Stimulated activated CD4-positive, alpha-beta T cell treated with anti-CD3 and anti-CD28 coated beads, Interleukin-12 subunit alpha, Interleukin-12 subunit beta, amount 100 ng/mL, for 48 hours (primary cell): ENCODE measurements at places on chromosomes 16 and 17.

GRCh38 chr17:32528825-32529224 lies 42.0 kb downstream of the CDK5R1 start:
- DNase-seq = no peak

DNA sequence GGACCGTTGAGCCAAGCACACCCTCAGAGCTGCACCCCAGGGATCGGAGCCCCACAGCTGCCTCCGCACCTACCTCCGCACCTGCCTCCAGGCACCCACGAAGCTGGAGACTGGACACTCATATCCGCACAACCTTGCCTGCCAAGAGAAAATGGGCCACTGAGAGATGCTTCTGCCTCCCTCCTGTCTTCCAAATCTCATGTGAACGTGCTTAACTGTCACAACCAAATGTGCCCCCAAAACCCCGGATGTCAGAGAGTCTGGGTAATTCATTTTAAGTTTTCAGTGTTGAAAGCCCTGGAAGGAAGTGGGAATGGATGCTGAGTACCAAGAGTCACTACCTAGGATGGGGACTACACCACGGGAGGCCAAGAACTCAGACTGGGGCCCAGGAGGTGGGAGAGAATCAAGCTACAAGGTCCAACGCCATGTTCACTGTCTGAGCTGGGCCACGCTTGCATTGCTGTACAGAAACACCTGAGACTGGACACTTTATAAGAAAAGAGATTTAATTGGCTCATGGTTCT lies 49.5 kb upstream of the MEAK7 start:
- DNase-seq = no peak

GRCh38 chr17:72401883-72402726 lies 281.3 kb downstream of the SOX9 start:
- DNase-seq = no peak

GRCh38 chr17:21167303-21167702 lies 40.5 kb downstream of the DHRS7B start:
- no peak for DNase-seq

DNA sequence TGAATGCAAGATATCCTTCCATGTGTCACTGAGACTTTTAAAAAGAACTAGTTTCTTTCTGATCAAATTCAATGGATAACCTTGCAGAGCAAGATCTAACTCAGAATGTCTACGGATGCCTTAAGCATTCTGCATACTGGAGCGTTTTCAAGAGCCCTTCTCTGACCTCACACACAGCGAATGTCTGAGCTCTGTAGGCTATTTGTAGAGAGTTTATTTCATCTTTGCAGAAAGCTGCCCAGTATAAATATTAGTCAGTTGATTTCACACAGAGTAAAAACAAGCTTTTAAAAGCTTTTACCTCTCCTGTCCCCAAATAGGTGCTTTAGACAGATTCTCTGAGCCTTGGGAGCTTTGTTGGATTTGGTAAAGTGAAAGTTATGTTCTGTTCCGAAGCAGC lies 165.0 kb downstream of the RBFOX1 start:
- DNase-seq = no peak

DNA sequence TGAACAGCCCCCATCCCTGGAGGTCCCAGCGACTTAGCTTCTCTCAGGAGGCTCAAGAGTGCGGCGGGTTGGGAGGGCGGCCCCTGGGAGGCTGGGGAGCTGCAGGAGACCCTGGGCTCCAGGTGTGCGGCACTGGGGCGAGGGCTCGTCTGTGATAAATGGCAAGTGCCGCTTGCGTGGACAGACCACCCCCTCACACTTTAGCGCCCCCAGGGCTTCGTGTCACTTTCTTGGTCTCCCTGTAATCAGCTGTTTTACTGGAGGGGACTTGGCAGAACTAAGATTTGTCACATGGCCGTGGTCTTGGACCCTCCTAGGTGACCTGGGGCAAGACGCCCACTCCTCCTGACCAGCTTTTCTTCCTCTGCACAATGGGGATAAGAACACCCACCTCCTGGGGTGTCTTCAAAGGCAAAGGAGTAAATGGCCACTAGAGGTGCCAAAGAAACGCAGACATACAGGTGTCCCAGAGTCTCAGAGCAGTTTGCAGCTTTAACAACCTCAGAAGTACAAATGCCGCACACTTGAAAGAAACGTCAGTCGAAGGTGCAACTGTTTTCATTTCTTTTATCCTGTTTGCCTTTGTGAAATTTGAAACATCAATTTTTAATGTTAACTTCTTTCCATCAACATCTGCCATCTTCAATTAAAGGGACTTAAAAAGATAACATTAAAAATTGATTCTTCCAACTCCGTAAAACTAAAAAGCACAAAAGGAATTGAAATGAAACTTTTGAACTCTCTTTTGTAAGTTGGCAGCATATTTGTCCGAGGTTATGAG lies 946 bp downstream of the OSGIN1 start:
- DNase-seq = no peak

GRCh38 chr16:77171745-77172635 lies 19.0 kb upstream of the MON1B start:
- DNase-seq = no peak

GRCh38 chr16:89138843-89139520 lies 32.6 kb upstream of the CDH15 start:
- no peak for DNase-seq

DNA sequence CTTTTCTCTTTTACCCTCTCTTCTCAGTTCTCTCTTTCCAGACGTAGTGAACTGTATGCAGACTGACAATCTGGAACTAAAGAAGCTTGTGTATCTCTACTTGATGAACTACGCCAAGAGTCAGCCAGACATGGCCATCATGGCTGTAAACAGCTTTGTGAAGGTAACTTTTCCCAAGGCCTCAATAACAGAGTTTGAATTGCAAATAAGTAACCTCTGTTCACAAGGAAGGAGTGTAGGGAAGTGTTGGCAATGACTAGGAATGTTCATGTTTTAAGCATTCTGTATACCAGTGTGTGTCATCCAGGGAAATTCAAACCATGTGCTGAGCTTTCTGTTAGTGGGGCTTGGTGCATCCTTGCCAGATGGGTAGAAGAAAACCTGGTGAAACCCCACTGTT lies 18.6 kb downstream of the AP2B1 start:
- no peak for DNase-seq

DNA sequence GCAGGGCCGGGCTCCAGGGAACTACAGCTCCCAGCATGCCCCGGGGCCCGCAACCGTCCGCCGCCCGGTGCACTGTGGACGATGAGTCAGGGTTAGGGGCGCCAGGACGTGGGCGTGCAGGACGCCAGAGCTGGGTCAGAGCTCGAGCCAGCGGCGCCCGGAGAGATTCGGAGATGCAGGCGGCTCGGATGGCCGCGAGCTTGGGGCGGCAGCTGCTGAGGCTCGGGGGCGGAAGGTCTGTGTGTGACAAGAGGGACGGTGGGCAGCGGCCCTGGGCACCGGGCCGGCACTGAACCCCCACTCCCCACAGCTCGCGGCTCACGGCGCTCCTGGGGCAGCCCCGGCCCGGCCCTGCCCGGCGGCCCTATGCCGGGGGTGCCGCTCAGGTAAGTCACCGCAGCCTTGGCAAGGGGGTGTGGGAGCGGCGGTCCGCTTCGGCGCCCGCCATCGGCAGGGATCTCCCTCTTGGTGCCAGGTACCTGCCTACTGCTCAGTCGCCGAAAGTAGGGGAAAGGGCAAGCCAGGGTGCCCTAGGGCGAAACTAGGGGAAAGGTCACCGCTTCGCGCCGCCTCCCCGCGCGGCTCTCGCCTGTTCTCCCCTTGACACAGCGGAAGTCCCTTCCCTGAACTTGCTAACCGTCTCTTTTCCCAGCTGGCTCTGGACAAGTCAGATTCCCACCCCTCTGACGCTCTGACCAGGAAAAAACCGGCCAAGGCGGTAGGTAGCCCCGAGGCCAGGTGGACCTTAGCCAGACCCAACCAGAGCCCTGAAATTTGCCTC lies at the start of the genes ACADVL and DLG4:
Gene ACADVL (plus strand): TSS at position 127 of the 781 bp plus-strand sequence. CDS start 47 bp downstream, at position 174.
Gene DLG4 (minus strand): TSS at position 25 of the 781 bp plus-strand sequence.
- peak; percentile 71 for DNase-seq

DNA sequence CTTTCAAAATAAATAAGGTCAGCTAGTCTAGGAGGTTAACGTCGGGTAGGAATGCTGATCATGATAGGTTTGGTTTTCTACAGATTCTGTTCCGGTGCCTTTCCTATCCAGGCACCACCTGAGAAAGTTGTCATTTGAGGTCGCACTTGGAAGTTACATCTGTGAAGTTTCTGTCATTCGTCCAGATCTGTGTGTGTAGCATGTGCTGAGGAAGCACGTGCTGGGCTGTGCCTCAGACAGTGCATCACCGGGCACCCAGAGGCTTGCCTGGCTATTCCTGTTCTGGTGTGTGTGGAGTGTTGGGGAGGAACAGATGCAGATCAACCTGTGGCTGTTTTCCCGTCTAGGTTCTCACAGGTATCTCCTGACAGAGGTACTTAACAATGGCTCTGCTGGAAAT lies 42.6 kb downstream of the DNAJA2 start:
- DNase-seq = no peak

DNA sequence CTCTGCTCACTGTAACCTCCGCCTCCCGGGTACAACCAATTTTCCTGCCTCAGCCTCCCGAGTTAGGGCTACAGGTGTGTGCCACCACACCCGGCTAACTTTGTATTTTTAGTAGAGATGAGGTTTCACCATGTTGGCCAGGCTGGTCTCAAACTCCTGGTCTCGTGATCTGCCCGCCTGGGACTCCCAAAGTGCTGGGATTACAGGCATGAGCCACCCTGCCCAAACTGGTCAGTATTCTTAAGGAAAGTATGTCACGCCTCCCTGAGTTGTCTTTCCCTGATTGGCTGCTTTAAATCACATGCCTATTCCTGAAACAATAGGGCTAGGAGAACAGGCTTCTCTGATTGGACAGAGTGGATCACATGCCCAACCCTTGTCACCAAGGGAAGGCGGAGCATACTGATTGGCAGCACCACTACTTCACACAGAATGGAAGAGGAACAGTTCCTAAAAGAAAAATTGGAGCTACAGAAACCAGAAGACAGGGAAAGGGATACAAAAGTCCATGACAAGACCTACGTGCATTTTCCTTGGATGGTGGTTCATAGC lies 17.6 kb upstream of the CYB5B start:
- DNase-seq = no peak

DNA sequence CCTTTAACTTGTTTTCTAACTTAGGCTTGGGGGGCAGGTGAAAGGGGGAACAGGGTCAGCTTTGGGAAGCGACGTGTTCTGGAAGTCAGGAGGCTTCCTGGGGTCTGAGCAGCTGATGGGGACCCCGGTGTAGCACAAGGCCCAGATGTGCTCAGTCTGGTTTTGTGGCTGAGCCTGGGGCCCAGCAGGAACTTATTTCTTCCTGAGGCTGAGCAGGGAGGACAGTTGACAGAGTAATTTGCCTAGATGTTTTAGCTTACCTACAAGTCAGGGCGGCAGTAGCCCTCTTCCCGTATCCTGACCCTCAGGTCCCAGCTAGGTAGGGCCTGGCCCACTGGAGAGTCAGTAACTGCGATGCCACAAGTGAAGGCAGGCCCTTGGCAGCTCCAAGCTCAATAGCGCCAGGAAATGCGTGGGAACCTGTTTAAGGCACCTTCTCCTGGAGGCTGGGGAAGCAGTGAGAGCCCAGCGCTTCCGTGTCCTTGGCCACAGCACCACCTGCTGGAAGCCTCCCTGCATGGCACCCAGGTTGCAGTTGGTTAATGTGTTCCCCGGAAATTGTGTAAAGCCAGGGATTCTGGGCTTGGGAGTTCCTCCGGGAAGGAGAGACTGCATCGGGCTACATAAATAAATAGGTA lies 5.2 kb downstream of the CCR7 start:
- DNase-seq = peak; percentile 82

DNA sequence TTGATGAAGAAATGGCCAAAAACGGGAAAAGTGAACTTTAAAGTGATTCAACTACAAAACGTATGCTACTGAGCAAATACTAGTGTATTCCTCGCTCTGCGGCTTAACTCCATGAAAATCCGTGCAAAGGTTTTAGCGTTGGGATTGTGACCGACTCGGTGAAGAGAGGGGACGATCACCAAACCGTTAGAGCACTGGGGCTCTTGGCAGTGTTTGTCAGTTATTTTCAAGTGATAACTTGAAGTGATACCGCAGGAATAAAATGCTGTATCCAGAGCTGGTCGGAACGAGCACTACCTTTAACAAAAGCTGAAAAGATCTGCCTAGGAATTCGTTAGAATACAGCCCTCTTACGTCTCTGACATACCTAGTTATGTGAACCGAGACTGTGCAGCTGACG lies 773 bp upstream of the PPM1D start:
- DNase-seq = no peak

DNA sequence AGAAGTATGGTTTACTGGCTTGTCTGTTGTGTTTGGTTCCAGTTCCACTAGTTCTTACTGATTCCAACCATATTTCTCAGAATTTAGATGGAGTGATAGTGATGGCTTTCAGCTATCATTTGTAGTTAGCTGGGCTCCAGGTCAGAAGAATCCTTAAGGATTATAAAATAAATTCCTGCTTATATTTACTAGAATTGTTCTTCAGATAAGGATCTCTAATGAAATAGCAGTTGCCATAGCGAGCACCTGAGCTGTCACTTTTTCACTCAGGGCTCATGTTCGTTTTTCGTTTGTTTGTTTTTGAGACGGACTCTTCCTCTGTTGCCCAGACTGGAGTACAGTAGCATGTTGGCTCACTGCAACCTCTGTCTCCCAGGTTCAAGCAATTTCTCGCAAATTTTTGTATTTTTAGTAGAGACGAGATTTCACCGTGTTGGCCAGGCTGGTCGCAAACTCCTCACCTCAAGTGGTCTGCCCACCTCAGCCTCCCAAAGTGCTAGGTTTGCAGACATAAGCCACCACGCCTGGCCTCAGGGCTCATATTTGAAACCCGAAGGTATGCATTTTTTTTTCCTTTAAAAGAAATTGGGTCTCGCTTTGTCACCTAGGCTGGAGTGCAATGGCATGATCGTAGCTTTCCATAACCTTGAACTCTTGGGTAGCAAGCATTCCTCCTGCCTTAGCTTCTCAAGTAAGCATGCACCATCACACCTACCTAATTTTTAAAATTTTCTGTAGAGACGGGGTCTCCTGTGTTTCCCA lies 42.9 kb downstream of the PAFAH1B1 start:
- no peak for DNase-seq

DNA sequence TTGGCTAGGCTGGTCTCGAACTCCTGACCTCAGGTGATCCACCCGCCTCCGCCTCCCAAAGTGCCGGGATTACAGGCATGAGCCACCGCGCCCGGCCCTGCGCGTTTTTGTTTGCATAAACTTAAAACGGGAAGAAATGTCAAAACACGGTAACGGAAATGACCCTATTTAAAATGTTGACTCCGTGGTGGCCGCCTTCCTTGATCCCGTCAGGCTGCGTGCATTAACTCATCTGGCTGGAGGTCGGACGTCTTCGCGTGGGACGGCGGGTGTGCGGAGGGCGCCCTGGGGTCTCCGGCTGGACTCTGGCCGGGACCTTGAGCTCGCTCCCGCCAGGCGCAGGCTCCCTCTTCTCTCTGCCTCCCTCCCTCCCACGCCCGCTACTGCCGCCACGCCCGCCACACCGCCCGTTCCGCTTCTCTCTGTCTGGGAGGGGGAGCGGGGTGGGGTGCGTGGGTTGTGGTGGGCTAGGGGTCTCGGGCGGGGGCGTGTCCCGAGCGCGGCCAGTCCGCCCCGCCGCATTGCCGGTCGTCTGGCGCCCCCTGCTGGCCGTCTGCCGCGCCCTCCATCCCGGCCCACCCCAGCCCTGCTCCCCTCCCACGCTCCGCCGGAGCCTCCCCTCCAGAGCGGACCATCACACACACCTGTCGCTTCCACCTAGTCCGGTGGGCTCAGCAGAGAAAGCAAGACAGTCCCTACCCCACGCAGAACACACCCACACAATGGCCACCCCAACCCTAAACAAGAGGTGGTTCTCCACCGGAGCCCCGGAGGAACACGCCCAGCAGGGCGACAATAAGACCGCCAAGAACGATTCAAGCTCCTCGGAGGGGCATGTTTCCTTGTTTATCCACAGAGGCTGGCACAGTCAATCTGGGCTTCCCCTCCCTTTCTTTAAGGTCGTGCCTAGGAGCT lies 1.2 kb upstream of the CCDC42 start:
- peak; percentile 68 for DNase-seq
